ENCODE measurements at places on chromosomes 7 and 10. TPM values are rescaled to one million over a fixed set of nuclear protein-coding genes. Genes with fewer than 3 reads are reported as not detected.
A peak's percentile ranks its signal among the peaks of the same experiment; 100 is the strongest.

DNA sequence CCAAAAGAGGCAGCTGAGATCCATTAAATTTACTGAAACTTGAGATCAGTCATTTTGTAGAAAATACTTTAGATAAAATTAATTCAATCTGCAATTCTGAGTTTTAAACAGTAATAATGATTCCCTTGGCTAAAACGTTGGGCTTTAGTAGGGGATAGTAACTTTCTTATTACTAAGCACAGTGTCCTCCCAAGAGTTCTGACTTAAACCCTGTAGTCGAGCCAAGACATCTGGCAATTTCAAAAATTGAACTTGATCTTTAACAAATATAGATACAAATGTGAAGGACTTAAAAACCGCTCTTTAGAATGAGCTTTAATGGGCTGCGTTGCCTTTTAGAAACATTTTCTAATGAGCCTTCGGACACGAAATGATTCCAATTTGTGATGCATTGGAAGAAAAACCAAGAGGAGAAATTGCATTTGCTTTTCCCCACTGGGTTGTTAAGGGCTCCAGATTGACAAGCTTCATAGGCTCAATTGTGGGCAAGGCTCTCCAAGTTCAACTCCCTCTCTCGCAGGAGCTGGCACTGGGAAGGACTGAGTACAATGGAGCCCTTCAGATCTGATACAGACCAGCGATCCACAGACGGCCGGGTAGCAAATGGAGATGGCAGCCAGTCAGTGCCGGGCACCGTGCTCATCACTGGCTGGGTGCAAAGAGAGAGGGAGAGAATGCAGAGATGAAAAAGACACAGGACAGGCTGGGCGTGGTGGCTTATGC lies 921.3 kb upstream of the AUTS2 start:
- DNase-seq = no peak

DNA sequence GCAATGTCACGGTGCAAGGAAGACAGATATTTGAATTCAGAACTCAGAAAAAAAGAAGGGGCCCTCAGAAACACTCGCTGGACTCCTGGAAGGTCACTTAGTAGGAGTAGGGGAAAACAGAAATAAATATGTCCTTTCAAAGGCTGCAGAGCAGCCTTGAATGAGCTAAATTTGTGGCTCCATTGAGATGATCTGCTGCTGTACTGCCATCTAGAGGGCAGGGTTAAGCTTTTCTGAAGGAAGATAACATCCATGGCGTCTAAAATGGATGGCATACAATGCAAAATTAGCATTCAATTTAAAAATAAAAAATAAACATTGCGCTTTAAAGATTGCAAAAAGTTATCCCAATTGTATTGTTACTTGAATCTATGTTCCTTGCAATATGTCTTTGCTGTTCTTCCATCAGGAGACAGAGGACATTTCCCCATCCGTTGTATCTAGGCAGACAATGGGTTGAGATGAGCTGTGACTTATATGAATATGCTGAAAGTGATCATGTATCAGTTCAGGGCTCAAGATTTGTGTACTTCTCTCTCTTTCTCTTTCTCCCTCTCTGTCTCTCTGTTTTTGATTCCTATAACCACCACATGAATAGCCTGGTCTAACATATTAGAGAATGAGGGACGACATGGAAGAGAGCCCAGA lies 642.2 kb downstream of the SH2D4B start:
- DNase-seq = peak; percentile 59

DNA sequence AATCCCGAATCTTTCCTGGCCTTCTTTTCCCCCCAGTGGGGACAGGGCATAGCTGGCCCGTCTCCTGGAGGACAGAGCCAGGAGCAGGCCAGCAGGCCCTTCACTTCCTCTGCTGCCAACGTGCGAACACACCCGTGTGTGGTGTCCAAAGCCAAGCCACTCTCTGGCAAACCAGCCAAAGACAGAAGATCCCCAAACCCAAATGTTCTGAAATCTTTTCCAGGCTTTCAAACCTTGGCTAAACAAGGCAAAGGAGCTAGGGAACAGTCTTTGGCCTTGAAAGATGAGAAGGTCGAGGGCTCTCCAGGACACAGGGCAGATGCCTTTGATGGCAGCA lies 63.0 kb downstream of the PROSER2 start:
- DNase-seq = no peak

GRCh38 chr10:129662426-129662825 lies 195.4 kb downstream of the MGMT start:
- no peak for DNase-seq

MOGAT3 gene
- not detected for total RNA-seq

GRCh38 chr7:29611941-29612544 lies 48.4 kb downstream of the PRR15 start:
- no peak for DNase-seq

- DNase-seq = no peak
Observed at GRCh38 chr10:96988426-96988825, 156.3 kb downstream of the LCOR start.

Measured in neural progenitor cell (in vitro differentiated cells).